Heart left ventricle (tissue), 16 donors: ENCODE measurements at places on chromosomes 16 and 17.

DNA sequence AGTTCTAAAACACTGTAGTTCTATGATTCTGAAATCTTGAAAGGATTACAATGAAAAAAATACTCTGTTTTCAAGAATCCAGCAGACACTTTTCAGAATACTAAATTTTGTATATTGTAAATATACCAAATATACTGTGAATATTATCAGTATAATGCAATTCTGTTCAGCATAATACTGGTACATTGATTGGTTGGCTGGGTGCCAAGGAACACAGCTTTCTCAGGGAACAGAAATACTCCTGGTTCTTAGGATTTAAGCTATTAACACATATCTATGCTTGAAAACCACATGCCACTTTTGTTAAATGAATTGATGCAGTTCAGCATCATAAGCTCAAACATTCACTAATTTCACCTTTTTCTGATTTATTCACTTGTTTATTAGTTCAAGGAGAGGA lies 2.5 kb upstream of the GINS3 start:
- DNase-seq: no peak
- no peak overlapping the region for H3K27ac ChIP-seq
- peaks cover 13% of the 10 kb centered on the region for H3K4me1 ChIP-seq
- no peaks in the 10 kb centered on the region for H3K36me3 ChIP-seq
- no peaks in the 10 kb centered on the region for H3K27me3 ChIP-seq

GRCh38 chr16:76396977-76397376 lies 119.8 kb downstream of the CNTNAP4 start:
- no peak overlapping the region for H3K4me3 ChIP-seq
- DNase-seq: no peak
- H3K4me1 ChIP-seq: no peaks in the 10 kb centered on the region
- H3K27ac ChIP-seq: no peak overlapping the region
- H3K36me3 ChIP-seq: no peaks in the 10 kb centered on the region

DNA sequence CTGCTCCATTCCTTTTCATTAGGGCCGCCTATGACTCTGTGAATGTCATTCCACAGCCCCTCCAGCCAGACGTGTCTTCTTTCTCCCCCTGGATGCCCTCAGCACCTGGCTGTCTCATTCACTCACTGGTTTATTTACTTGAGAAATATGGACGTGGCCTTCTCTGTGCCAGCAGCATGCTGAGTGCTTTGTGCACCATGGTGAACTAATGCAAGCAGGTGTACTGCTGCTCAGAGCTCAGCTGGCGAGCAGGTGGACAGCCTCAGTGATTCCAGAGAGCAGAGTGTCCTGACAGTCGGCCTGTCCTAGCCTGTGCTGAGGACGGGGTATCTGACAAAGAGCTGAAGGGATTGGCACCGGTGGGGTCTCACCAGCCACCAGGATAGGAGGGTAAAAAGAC lies 96.7 kb downstream of the GNAO1 start:
- H3K27ac ChIP-seq: no peak overlapping the region
- H3K4me3 ChIP-seq: no peak overlapping the region
- no peaks in the 10 kb centered on the region for H3K27me3 ChIP-seq
- no peak for DNase-seq
- H3K4me1 ChIP-seq: no peaks in the 10 kb centered on the region

GRCh38 chr17:56130026-56130425 lies 23.2 kb upstream of the ANKFN1 start:
- H3K27me3 ChIP-seq: no peaks in the 10 kb centered on the region
- H3K36me3 ChIP-seq: no peaks in the 10 kb centered on the region
- H3K4me3 ChIP-seq: no peak overlapping the region
- H3K4me1 ChIP-seq: no peaks in the 10 kb centered on the region

DNA sequence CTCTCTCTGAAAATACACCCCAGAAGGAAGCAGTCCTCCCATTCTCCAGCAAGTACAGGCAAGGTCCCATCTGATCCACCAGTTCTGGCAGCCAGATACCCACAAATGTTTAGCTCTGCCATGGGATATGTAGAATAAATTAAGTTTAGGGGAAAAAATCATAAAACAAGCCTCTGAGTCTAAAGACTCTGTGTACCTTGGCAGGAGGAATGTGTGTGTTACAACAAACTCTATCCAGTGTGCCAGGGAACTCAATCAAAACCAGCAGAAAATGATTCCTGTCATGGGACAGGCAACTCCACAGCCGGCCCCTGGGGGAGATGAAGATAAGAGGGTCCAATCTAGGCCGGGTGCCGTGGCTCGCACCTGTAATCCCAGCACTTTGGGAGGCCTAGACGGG lies 73.4 kb downstream of the MRM3 start:
- peaks cover 28% of the 10 kb centered on the region for H3K4me1 ChIP-seq
- H3K36me3 ChIP-seq: no peaks in the 10 kb centered on the region
- H3K27ac ChIP-seq: no peak overlapping the region
- no peaks in the 10 kb centered on the region for H3K27me3 ChIP-seq
- no peak for DNase-seq

GRCh38 chr17:81365148-81365600 lies 30.1 kb upstream of the BAHCC1 start:
- no peaks in the 10 kb centered on the region for H3K36me3 ChIP-seq
- peak; percentile 74 for DNase-seq
- no peaks in the 10 kb centered on the region for H3K27me3 ChIP-seq
- H3K4me3 ChIP-seq: peak overlapping the region; percentile 33
- peaks cover 9% of the 10 kb centered on the region for H3K4me1 ChIP-seq

- no peak overlapping the region for H3K27ac ChIP-seq
- DNase-seq: no peak
- no peak overlapping the region for H3K4me3 ChIP-seq
- no peaks in the 10 kb centered on the region for H3K36me3 ChIP-seq
Measured at GRCh38 chr16:75983741-75984381, 257.6 kb upstream of the CPHXL start.

DNA sequence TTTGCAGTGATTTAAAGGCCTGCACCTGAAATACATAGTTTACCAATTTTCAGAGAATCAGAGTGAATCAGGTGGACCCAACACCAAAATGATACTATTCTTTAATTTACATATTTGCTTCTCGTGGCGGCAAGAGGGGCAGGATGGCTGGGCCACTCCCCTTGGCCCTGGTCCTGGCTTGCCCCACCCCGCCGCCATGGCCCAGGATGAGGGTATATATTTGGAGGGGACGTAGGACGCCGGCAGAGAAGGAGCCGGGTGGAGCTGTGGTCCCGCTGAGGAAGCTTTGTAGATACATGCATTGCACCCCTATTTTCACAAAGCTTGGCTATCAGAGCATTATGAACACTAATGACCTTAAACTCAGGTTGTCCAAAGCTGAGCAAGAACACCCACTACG lies 43.5 kb downstream of the EFCAB13 start:
- no peaks in the 10 kb centered on the region for H3K4me1 ChIP-seq
- DNase-seq: no peak
- H3K27ac ChIP-seq: no peak overlapping the region
- H3K4me3 ChIP-seq: no peak overlapping the region
- H3K27me3 ChIP-seq: no peaks in the 10 kb centered on the region

- no peaks in the 10 kb centered on the region for H3K36me3 ChIP-seq
- no peak overlapping the region for H3K4me3 ChIP-seq
- H3K27me3 ChIP-seq: no peaks in the 10 kb centered on the region
- H3K27ac ChIP-seq: no peak overlapping the region
- no peak for DNase-seq
Measured at GRCh38 chr16:85274924-85275323, 162.7 kb upstream of the CIBAR2 start.

- H3K27me3 ChIP-seq: no peaks in the 10 kb centered on the region
- H3K4me3 ChIP-seq: no peak overlapping the region
- peaks cover 46% of the 10 kb centered on the region for H3K4me1 ChIP-seq
Measured at GRCh38 chr17:4519361-4519788, 20.7 kb downstream of the SPNS2 start.

GRCh38 chr16:86244936-86245335 lies 265.4 kb upstream of the FOXF1 start:
- no peaks in the 10 kb centered on the region for H3K4me1 ChIP-seq
- no peak for DNase-seq
- no peaks in the 10 kb centered on the region for H3K36me3 ChIP-seq
- H3K4me3 ChIP-seq: no peak overlapping the region
- no peaks in the 10 kb centered on the region for H3K27me3 ChIP-seq
- H3K27ac ChIP-seq: no peak overlapping the region

DNA sequence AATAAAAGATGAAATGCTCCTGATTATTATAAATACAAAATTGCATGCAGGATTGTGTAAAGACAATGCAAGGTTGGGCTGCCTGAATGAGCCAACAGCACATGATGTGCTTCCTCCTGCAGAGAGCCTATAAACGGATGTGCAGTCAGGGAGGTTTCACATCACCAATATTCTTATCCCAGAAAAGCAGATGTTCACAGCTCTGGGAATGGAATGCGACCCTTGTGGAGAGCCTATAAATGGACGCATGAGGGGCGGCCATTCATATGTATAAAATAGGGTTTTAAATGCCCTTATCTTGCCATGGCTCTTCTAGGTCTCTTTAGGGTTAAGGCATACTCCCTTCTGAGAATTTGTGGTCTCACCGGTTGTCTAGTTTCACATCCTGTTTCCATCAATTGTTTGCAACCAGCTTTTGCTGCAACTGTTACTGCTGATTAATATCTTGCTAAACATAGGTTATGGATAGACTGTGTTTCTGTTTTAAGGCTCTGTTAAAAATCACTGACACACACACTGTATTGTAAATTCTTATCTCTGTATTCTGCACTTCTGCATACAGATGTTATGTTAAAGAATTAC lies 31.9 kb downstream of the SLFN11 start:
- peaks cover 17% of the 10 kb centered on the region for H3K4me1 ChIP-seq
- H3K4me3 ChIP-seq: no peak overlapping the region
- peak overlapping the region; percentile 39 for H3K27ac ChIP-seq
- peaks cover 10% of the 10 kb centered on the region for H3K27me3 ChIP-seq
- DNase-seq: no peak
- no peaks in the 10 kb centered on the region for H3K36me3 ChIP-seq

DNA sequence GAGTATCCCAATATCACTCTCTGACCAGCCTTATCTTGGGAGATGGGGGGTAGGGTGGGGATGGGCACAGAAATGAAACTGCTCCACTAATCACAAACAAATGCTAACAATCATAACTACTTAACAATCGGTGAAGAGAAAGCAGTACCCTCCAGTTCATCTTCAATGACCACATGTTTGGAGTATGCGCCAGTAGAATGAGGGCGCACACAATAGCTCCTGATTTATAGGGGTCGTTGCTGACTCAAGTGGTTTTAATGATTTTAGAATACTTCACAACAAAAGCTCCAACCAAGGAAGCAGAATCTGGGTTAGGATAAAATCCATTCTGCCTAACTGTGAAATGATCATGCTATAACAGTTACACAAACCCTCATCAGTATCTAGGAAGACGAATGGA lies 184.4 kb downstream of the AATF start:
- no peak for DNase-seq
- H3K4me3 ChIP-seq: no peak overlapping the region
- no peak overlapping the region for H3K27ac ChIP-seq
